ENCODE measurements at places on chromosomes 7 and 10. TPM values are rescaled to one million over a fixed set of nuclear protein-coding genes. Genes with fewer than 3 reads are reported as not detected.

DNA sequence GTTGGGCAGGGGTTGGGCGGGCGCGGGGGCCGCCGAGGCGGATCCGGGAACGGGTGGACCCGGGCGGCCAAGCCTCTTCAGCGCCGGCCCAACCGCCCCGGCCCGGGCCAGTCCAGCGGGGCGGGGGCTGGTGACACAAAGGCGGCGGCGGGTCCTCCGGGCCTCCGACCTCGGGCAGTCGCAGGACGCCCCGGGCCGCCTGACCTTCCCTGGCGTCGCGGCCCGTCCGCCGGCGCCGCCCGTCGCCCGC is 54.2 kb downstream of the METTL2B start:
- no peak for DNase-seq

DNA sequence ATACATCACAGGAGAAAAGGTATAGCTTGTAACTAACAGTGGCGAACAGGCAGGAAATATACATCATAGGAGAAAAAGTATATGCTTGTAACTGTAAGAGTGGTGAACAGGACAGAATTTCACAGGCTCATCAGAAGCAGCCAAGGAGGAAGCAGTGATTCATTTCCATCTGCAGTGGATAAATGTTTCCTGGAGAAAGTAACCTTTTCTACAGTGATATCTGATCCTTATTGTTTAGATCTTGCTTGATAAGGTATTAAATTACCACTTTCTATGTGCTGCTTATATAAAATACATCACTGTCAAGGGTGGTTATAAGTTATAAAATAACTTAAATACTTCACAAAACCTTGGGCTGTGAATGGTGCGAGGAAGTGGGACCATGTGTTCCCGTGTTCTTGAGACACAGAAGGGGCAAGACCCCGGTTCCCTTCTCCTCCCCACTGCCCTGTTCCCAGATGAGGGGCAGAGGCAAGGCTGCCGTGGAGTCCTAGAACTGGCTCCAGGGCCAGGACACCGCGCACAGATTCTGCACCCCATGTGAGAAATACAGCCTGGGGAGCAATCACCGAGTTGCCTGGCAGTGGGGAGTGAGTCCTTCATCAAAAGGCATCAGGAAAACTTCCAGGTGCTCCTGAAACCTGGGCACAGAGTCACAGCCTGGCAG is 135.2 kb downstream of the DIP2C start:
- DNase-seq: no peak

- DNase-seq: peak; percentile 38
Observed at GRCh38 chr7:134355927-134356326, 39.2 kb upstream of the SLC35B4 start.

- DNase-seq: no peak
Observed at GRCh38 chr10:3537518-3537917, 247.5 kb downstream of the KLF6 start.

- DNase-seq: no peak
Observed at GRCh38 chr7:30559611-30560010, 35.1 kb upstream of the GARS1 start.

DNA sequence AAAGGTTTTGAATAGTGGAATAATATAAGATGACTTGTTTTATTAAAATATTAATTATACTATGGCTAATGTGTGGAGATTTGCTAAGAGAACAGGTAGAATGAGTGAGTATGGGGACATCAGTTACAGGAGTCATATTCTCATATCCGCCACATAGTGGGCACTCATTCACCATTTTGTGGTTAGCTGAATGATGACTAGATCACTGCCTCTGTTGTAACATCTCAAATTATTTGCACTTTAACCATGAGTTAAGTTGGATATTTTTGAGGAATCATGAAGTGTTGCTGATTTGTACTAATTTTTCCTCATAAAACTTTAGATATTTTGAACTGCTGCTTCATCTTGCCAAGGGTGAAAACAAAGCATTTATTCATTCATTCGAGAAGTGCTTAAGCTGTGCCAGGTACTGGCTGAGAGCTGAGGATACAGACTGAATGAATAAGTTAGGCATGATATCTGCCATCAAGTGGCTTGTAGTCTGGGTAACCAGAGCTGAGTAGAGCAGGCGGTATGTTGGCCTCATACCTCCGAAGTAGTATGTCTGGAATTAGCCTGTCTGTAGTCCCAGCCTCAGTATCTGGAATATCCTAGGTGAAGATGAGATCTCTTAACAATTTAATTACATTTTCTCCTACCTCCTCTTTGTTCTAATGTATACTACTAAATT is 100.5 kb downstream of the ZEB1 start:
- DNase-seq: no peak

AKR1C8 gene
- not detected for total RNA-seq

DRGX gene
- not detected for total RNA-seq

Data from left colon (tissue), 2 donors.